ENCODE measurements at places on chromosomes 7 and 10. TPM values are rescaled to one million over a fixed set of nuclear protein-coding genes. Genes with fewer than 3 reads are reported as not detected.
A peak's percentile ranks its signal among the peaks of the same experiment; 100 is the strongest.

GRCh38 chr10:91590142-91590903 is 42.5 kb downstream of the PPP1R3C start:
- H3K27ac ChIP-seq, result peak overlapping the region; percentile 94
- peak; percentile 80 for DNase-seq
- H3K27me3 ChIP-seq, result no peaks in the 10 kb centered on the region
- H3K36me3 ChIP-seq, result no peaks in the 10 kb centered on the region

The PNLIPRP2 gene
- 0.49 TPM for total RNA-seq

DNA sequence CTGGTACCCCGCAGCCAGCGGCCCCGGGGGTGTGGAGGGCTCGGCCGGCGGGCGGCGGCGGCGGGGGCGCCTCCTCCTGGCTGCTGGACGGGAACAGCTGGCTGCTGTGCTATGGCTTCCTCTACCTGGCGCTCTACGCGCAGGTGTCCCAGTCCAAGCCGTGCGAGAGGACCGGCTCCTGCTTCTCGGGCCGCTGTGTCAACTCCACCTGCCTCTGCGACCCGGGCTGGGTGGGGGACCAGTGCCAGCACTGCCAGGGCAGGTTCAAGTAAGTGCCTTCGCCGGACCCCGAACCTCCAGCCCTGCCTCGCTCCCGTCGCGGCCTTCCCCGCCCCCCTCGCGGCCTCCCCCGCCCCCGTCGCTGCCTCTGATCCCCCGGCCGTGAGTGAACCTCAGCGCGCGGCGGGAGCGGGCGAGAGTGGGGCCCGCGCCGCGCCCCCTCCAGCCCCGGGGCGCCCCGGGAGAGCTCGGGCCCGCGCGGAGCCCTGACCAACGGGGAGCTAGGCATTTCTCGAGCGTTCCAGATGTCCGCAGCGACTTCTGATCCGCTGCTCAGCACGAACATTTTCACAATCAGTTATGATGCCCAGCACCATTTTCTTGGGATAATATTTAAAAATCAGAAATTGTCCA is 727 bp downstream of the ATRNL1 start:
- peaks cover 5% of the 10 kb centered on the region for H3K4me1 ChIP-seq
- H3K27me3 ChIP-seq, result peaks cover 23% of the 10 kb centered on the region
- H3K27ac ChIP-seq, result no peak overlapping the region
- H3K36me3 ChIP-seq, result no peaks in the 10 kb centered on the region

DNA sequence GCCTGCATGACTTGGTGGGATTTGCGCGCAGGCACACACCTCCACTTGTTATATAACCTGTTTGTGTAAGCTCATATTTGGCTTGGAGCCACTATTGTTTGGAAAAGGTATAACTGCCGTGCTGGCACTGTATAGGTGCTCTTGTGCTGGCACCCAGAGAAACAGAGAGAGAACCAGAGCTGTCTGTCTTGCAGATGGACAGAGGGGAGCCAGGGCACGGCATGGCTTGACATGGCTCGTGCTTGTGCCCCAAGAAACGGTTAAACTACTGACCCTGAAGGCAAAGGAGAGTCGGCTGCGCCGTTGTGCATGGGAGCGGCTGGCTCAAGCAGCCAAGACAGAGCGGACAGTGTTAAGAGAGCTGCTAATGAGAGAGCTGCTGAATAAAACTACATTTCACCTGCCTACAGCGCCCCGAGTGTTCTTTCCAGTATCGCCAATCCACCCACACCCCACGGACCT is 23.2 kb downstream of the RAPGEF5 start:
- H3K4me1 ChIP-seq, result no peaks in the 10 kb centered on the region
- H3K27me3 ChIP-seq, result no peaks in the 10 kb centered on the region
- no peak overlapping the region for H3K27ac ChIP-seq

DNA sequence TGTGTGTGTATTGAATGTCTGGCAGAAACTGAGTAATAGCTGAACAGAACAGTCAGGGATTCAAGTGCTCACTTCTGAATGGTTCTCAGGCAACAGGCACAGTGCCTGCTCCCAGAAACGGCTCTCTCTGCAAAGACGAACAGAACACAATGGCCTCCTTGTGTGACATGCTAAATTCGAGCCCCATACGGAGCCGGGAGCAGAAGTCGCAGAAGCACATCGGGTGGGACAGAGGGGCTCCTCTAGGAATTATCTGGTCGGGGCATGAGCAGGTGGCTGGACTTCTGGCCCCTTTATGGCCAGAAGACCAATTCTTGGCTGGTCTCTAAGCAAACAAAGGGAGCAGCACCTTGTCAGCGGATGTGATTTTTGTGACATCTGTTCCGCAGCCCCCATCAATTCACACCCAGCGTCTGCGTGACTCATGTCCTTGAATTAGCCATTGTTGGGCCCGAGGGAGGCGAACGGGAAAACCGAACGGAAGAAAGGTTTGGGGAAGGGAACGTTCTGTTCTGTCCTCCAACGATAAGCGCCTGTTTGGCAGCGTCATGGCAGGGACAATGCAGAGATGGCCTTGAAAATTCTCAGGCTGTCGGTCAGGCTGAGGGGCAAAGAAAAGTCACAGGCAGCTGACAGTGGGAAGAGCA is 47.3 kb upstream of the NPTX2 start:
- H3K4me3 ChIP-seq, result no peak overlapping the region
- H3K36me3 ChIP-seq, result no peaks in the 10 kb centered on the region
- no peak overlapping the region for H3K27ac ChIP-seq
- no peaks in the 10 kb centered on the region for H3K27me3 ChIP-seq
- no peaks in the 10 kb centered on the region for H3K4me1 ChIP-seq
- no peak for DNase-seq

The FAM24B gene
- 2.3 TPM for total RNA-seq

The TAS2R5 gene
- 1.1 TPM for total RNA-seq

- H3K4me3 ChIP-seq, result no peak overlapping the region
- no peak overlapping the region for H3K27ac ChIP-seq
- no peaks in the 10 kb centered on the region for H3K4me1 ChIP-seq
These were observed 75.3 kb upstream of the STEAP1 start for GRCh38 chr7:90078921-90079320.

The TMEM139 gene
- 0.40 TPM for total RNA-seq

DNA sequence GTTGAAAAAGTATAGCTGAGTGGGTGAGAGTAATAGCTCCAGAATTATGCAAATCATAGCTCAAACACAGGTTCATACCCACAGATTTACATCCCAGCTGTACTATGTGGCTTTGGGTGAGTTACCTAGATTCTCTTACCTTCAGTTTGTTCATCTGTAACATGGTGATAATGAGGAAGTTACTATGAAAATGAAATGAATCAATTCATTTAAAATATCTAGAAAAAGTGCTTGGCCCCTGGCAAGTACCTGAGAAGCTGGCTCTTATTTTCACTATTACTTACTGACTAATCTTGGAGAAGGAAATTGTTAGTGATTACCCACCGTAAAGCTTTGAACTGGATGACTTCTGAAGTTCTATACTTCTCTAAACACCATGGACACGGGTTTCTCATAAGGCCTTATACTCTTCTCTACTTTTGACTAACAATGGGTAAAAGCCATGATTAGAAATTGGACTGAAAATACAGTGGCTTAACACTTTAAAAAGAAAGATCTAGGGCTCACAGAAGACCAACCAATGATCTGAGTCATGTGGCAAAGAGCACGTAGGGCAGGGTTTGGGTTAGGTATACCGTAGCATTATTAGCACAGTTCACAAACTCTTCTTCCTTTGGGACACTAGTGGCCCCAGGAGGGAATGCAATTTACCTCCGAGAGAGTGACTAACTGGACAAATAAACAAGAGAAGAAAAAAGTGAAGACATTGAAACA is 149.2 kb downstream of the PLPP4 start:
- no peaks in the 10 kb centered on the region for H3K36me3 ChIP-seq
- H3K27ac ChIP-seq, result no peak overlapping the region
- DNase-seq, result no peak
- no peaks in the 10 kb centered on the region for H3K27me3 ChIP-seq
- no peak overlapping the region for H3K4me3 ChIP-seq

- peaks cover 15% of the 10 kb centered on the region for H3K36me3 ChIP-seq
- DNase-seq, result no peak
- H3K4me1 ChIP-seq, result peaks cover 26% of the 10 kb centered on the region
- H3K4me3 ChIP-seq, result no peak overlapping the region
- no peak overlapping the region for H3K27ac ChIP-seq
These were observed 268.3 kb downstream of the TNS3 start for GRCh38 chr7:47313564-47313963.

The SPACDR gene
- total RNA-seq, result 1.2 TPM

The SPDYE5 gene
- 0.04 TPM for total RNA-seq

The KCNH2 gene
- total RNA-seq, result 9.7 TPM

Measured in muscle of leg (tissue), 16 donors.